ENCODE measurements at places on chromosomes 2 and 18.
A peak's percentile ranks its signal among the peaks of the same experiment; 100 is the strongest.

DNA sequence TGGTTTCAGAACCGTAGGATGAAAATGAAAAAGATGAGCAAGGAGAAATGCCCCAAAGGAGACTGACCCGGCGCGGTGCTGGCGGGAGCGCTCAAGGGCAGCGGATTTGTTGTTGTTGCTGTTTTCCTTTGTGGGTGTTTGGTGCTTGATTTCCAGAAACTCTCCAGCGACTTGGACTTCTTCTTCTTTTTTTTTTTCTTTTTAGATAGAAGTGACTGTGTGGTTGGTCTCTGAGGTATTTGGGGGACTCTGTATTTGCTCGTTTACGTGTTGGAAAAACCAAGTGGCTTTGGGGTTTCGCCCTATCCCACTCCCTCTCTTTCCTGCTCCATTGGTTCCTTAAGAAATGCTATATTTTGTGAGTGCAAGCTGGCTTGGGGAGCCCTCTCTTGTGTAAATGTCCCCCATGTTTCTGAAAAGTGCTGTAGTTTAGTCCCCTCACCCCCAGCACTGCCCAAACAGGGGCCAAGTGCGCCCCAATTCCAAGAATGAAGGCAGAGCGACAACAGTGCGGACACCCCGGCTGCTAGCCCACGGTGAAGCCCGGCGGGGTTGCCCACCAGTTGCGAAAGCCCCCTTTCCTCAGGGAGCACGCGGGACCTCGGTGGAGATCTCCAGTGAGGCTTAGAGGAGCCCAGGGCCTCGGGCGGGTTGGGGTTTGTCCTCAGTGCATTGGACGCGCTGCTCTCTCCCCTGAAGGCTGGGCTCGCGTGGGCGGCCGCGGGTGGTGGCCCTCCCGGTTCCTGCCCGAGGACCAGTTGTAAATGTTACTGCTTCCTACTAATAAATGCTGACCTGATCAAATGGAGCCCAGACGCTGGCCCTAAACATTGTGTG, 1.8 kb downstream of the HOXD9 start:
- DNase-seq = peak; percentile 20

GRCh38 chr2:101064868-101065549, 62.9 kb downstream of the RPL31 start:
- DNase-seq = peak; percentile 93

DNA sequence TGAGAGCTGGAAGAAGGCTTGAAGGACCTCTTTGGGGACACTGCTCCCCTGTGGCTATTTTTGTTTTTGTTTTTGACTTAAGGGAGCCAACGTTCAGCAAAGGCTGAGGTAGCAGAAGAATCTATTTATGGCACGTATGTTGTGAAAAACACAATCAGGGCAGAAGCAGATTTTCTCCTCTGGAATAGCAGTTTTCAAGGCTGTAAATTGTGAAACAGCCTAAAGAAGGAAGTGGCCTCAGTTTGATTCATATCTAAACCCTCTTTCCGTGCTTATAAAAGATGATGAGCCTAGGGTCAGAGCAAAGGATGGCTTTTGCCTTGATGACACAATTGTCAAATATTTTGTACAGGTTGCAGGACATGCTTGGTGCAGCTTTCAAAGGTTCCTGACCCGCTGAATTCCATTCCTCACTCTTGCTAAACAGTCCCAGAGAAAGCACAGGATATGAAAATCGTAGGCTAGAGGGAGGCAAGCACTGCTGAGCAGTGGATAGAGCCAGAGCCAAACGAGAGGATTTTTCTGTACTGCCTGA, 106.2 kb upstream of the DLX2 start:
- DNase-seq = peak; percentile 52

- peak; percentile 51 for DNase-seq
Observed at GRCh38 chr2:65662654-65663432, 230.4 kb upstream of the SPRED2 start.

DNA sequence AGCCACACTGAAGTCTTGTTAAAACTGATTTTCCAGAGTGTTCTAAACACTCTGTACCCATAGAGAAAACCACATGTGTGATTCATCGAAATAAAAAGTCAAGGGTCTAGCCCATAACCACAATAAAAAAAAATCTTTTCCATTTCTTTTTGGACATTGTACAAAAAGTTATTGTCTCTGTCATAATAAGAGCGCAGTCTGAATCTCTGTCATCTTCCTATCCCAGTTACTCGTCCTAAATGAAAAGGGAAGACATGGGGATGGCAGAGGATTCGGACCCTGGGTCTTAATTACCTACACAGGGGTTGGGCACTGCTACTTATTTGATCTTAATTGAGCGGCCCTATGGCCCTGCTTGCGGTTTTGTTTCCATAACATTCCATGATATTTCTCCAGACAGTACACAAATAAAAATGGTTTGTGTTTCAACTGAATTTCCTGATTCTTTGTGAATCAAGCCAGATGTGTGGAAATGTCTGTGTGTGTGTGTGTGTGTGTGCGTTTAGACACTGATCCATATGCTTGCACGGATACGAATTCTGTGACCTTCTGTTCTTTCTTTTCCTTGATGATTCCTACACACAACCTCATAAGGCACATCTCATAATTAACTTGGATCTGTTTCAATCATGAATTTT, 133.4 kb upstream of the SPATS2L start:
- DNase-seq = no peak

GRCh38 chr18:13375302-13376255, 157.0 kb downstream of the LDLRAD4 start:
- peak; percentile 90 for DNase-seq

- DNase-seq = no peak
Observed at GRCh38 chr2:119338272-119338671, 28.4 kb downstream of the C2orf76 start.

DNA sequence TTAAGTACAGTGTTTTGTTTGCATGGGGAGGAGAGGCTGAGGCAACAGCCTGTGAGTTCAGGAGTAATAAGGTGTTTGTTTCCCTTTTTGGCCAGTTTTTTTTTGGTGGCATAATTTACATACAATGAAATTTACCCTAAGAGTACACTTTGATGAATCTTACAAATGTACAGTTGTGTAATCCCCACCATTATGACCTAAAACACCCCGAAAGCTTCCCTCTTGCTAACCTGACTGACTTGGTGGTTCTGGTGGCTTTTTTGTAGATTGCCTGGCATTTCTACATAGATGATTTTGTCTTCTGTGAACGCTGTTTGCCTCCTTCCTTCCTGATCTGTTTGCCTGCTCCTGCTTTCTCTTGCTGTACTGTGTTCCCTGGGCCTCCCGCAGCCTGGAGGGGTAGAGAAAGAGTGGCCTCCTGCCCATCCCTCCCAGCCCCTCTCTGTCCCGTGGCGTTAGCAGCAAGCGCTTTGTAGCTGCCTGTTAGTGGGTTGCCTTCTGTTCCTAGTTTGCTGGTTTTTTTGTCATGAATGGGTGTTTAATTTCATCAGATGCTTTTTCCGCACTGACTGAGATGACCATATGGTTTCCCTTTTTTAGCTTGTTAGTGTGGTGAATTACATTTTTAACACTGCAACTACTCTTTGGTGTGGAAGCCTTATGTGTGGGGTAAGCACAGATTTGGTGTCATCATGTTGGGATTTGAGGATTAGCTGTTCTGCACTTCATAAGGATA, 32.1 kb downstream of the ASAP2 start:
- no peak for DNase-seq

GRCh38 chr2:171146633-171147032, 14.1 kb downstream of the TLK1 start:
- no peak for DNase-seq

- DNase-seq = no peak
Observed at GRCh38 chr2:227848146-227848545, 23.3 kb upstream of the DAW1 start.

DNA sequence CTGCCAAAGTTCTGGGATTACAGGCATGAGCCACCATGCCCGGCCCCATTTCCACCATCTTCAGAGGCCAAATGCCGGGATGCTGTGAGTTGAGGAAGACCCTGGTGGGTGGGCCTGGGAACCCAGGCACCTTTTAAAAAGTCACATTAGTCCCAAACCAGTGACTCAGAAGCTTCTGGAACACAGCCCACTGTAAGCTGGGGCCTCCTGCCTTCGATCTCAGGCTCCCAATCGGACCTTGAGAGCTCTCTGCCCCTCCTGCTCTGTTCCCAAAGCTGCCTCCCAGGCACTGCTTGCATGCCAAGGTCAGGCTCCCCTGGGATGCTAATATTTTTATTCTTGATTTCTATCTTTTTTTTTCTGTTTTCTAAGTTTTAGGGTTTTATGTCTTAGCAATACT, 4.2 kb downstream of the ADCY3 start:
- DNase-seq = no peak

DNA sequence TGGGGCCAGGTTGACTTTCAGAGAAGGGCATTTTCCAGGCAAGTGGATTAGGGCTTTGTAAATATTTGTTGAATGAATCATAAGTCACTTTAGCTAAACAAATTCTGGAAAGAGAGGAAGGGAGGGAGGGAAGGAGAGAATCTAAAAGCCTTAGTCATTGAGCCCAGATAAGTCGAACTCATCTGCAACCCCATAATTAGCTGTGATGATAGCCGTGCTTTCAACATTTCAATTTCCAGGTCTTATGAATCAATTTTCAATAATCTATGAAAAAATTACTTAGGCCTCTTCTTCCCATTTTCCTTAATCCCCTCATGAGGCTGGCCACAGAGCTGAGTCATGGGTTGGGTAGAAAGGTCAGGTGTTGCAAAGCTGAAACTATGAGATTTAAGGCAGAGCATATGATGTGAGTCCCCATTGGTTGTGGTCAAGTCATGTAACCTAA, 111.9 kb upstream of the MAPRE2 start:
- DNase-seq = peak; percentile 84

DNA sequence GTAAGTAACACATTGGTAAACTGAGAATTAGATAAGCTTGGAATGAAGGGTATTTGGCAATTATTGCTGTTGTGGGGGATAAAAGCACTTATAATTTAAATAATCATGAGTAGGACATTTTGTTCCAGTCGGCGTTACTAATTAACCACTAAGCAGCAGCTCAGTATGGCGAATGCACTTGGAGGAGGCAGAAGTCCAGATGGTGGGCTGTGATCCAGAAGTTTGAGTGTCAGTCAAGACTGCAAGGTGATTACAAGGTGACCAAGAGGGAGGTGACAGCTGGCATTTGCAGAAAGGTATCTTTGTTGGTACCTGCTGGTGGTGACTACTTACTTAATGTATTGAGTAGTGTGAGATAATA, 643.6 kb upstream of the FAM98A start:
- peak; percentile 22 for DNase-seq

- no peak for DNase-seq
Observed at GRCh38 chr2:175922160-175922559, 79.9 kb downstream of the LNPK start.

DNA sequence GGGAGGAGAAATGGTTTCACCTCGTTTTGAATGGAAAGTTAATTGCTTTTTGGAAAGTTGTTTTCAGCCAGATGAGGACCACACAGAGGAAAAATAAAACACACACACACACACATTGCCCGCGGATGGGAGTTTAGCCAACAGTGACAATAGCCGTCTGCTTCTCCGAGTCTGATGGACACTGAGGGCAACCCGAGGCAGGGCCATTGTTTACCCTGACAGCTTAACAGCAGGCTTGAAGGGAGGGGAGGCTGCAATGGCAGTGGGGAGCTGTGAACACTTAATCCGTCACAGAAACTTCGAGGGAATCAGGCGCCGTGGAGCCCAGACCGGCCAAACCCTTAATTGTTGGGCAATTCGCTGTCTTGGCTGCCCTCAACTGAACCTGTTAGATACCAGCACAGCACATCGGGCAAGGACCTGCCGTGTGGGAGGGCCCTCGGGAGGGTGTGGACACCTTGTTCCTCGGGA, 145.9 kb downstream of the ACKR3 start:
- DNase-seq = no peak

GRCh38 chr18:48902023-48902855, 48.5 kb downstream of the SMAD7 start:
- DNase-seq = peak; percentile 93

- DNase-seq = peak; percentile 32
Observed at GRCh38 chr18:59459369-59460071, 100.5 kb upstream of the LMAN1 start.

DNA sequence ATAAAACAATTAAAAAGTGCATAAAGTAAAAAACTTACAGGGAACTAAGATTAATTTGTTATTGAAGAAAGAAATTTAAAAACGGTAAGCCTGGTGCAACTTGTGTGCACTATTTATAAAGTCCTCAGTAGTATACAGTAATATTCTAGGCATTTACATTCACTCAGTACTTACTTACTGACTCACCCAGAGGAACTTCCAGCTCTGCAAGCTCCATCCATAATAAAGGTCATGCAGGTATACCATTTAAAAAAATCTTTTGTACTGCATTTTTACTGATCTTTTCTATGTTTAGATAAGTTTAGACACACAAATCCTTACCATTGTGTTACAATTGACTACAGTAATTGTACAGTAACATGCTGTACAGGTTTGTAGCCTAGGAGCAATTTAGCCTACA, 51.5 kb upstream of the NXPH2 start:
- DNase-seq = peak; percentile 15

DNA sequence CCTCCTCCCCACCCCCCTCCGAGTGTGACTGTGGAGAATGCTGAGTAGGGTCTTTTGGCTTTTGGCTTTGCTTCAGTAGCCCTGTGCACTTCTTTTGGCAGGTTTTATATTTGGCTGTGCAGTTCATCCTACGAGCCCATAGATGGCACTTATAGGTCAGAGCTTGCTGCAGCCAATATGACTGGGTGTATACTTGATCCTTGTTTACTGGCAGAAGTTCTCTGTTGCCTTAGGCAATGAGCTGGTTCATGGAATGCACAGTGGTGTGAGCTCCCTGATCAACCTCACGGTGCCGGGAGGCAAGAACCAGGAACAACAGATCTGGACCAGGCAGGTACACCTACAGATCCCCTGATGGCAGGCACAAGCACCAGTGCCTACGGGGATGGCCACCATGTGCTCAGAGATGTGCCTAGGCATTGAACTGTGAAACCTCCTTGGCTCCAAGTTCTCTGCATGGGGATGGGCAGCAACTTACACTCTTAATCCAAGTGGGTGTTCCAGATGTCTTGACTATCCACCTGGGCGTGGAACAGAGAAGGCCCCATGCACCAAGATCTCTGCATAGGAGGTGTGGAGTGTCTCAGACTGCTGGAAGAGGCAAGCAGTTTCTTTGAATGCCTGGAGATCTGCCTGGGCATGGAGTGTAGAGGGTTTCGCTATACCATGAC, 190.4 kb downstream of the KIAA1328 start:
- peak; percentile 67 for DNase-seq

DNA sequence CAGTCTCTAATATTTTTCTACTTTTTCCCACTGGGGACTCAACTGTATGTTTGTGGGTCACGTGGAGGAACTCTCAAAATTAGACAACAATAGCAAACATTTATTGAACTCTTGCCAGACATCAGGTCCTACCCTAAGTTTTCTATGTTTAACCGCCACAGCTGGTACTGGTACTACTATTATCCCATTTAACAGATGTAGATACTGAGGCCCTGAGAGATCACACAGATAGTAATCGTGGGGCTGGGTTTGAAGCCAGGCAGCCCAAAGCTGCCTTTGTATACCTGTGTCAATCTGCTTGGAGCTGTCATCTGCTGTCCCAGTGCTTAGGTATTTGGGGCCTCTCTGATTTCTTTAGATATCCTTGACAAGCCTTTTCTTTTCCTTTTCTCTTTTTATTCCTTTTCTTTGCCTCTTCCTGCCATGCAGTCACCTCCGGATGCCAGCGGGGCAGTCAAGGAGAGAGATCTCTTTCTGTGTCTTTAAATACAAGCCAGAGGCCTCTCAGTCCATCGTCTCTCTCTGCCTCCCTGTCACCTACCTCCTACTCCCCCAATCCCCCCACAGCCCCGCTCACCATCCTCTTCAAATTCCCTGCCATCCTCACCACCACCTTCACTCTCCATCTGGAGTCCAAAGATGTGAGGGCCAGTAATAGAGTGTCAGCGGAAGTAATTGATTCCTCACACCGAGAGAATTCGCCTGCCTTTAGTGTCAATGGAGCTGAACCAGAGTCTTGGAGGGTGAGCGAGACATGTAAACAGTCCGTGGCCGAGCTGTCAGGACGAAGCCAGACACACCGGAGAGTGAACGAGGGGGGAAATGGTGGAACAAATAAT, 23.4 kb downstream of the NRP2 start:
- DNase-seq = peak; percentile 48
